Epithelial cell of esophagus (primary cell): ENCODE measurements at places on chromosomes 13 and 19.
A peak's percentile ranks its signal among the peaks of the same experiment; 100 is the strongest.

GRCh38 chr13:112859128-112859816, 109.7 kb upstream of the MCF2L start:
- DNase-seq, result no peak

DNA sequence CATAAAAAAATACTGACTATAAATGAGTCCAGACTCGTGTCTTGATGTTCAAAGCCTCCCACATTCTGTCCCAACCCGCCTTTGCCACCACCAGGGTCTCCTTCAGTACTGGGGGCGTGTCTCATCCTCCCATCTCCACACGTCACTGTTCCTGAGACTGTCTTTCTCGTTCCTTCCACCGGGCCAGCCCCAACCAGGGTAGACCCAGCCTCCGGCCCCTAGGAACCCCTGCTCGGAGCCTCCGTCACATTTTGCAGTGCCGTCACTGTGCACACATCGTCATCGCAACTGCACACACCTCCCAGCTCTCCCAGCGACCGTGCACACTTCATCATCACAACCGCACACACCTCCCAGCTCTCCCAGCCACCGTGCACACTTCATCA, 73.4 kb downstream of the SPACA7 start:
- DNase-seq, result no peak

DNA sequence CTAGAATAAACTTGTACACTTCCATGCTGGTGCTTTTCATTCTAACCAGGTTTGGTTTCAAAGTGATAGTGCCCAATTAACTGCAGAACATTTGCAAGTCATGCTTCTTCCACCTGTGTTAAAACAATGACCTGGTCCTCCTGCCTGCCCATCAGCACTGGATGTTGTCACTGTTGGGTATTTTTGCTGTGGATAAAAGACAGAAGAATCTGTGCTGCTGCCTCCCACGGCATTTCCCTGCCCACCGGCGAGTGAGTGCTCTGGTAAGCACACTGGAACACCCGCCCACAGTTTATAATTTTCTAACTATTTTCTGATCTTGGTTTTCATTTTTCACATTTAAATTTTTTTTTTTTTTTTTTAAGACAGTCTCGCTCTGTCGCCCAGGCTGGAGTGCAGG, 2.3 kb upstream of the AKAP8 start:
- no peak for DNase-seq

GRCh38 chr13:27472941-27473340, 22.6 kb upstream of the MTIF3 start:
- DNase-seq, result no peak

GRCh38 chr19:37930416-37930815, 23.4 kb downstream of the SIPA1L3 start:
- DNase-seq, result no peak

DNA sequence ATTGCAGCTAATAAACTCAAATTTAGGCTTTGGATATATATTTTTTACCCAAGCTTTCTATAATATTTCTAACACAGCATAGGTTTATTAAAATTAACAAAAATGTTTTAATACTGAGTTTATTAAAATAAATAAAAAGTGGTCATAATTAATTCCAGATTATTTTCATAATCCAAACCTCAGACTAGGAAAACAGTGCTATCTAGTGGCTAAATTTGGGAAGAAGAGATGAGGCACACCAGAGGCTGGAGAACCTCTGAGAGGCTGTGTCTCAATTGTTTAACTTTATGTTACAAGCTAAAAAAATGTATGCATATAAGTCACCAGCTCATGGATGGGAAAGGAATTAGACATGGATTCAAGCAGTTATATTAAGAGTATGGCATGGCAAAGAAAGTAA, 392.5 kb downstream of the DIAPH3 start:
- DNase-seq, result peak; percentile 31

DNA sequence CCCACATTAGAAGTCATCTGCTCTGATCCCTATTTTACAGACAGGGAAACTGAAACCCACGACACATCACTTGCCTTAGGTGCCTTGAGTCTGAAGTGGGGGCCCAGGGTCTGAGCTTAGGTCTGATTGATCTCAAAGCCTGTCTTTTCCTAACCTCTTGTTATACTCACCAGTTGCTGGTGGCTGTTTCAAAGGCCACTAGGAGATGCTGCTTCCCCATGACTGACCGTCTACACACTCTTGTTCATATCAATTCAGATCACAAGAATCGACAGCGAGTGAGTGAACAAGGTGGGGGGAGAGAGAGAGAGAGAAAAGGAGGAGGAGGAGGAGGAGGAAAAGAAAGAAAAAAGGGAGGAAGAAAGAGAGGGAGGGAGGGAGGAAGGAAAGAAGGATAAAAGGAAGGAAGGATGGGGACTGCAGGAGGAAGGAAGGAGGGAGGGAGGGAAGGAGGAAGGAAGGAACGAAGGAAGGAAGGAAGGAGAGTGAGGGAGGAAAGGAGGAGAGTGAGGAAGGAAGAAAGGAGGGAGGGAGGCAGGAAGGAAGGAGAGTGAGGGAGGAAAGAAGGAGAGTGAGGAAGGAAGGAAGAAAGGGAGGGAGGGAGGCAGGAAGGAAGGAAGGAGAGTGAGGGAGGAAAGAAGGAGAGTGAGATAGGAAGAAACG, 3.3 kb downstream of the OR10H1 start:
- peak; percentile 52 for DNase-seq

DNA sequence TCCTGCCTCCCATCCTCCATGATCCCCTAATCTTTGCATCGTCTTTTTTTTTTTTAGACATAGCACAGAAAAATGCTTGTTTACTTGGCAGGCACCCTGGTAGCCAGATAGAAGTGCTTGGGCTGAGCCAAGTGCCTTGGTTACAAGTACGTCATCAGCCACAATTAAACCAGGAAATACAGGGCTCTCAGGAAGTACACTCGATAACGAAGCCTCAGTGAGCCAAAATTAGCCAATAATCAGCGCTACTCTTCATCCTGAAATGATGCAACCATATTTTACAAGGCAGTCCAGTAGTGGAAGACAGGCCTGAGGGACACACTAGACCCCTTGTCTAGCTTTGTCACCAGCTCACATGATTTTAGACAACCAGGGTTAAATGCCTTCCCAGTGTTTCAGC, 194.0 kb upstream of the NBEA start:
- DNase-seq, result peak; percentile 49

DNA sequence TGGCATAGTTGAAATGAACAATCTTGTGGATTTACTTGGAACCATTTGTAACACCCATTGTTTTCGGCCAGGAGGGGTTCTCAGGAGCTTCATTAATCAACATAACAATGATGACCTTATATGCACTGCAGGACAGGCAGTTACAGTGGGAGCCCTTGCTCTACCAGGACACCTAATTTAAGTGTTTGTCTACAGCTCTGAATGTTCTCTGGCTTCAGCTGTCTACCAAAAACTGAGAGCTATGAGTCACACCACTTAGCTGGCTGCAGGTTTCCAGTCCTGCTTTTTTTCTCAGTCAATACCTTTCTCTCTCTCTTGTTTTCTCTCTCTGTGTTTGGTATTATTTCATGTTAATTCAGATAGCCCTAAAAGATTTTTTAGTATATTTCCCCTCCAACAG, 105.4 kb upstream of the MBNL2 start:
- peak; percentile 66 for DNase-seq

GRCh38 chr19:1449467-1450442, at the start of gene APC2:
Gene APC2 (plus strand): TSS chr19:1450121. CDS start chr19:1453002, 2,881 bp downstream.
- no peak for DNase-seq

GRCh38 chr13:112854321-112854720, 114.7 kb upstream of the MCF2L start:
- DNase-seq, result no peak

DNA sequence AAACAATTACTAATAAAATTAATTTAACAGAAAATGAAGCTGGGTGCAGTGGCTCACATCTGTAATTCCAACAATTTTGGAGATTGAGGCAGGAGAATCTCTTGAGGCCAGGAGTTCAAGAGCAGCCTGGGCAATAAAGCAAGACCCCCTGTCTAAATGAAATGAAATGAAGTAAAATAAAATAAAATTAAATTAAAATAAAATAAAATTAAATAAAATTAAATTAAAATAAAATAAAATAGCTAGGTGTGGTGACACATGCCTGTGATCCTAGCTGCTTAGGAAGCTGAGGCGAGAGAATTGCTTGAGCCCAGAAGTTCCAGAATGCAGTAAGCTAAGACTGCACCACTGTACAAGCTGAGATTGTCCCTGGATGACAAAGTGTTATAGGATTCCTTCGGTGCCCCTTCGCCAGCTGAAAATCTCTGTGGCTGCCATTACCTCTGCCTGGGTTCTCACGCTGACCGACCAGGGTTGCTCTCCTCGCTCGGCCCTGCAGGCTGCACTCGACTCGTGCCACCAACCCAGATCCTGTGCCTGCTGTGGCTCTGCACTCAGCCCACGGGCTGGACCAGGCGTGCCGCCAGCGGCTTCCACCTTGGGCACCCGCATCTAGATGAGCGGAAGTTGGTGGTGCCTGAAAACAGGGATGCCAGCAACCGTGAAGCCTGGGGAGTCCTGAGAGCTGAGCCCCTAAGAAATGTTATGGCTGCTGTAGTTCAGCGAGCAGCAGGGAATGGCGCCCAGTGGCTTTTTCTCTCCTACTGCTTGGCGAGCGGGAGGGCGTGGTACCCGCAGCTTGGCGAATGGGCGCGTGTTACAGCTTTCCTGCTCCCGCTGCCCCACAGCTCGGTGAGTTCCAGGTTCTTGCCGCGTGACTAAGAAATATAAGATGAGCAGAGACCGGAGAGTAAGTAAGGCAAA, 539.2 kb upstream of the PCDH9 start:
- DNase-seq, result no peak

DNA sequence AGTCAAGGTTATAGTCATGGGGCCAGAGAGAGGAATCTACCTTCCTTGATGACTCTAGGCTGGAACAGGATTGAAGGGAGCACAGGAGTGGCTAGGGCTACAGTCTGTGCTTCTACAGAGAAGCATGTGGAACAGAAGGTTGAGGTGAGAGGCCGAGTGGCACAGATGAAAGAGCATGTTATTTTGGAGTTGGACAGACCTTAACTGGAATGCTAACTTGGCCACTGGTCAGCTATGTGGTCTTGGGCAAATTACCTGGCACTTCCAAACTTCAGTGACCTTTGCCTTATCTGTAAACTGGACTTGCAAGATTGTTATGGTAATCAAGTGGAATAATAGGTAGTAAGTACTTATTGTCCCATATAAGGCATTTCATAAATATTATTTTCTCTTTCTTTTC, 252.7 kb downstream of the KCNRG start:
- no peak for DNase-seq

- DNase-seq, result peak; percentile 62
Observed at GRCh38 chr19:38735257-38735686, 9.0 kb downstream of the CAPN12 start.

DNA sequence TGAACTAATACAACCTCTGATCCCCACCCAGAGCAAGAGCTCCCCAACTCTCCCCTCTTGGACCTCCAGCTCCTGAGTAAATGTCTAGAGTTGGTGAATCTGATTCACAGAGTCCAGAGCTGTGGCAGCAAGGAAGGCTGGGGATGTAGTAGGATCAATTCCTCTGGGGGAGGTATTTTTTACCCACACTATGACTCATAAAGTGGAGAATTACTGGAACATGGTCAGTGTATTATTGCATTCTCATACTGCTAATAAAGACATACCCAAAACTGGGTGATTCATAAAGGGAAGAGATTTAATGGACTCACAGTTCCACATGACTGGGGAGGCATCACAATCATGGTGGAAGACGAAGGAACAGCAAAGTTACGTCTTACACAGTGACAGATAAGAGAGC, 496.7 kb downstream of the EFNB2 start:
- peak; percentile 80 for DNase-seq

GRCh38 chr13:98972627-98973026, 5.2 kb downstream of the DOCK9 start:
- DNase-seq, result peak; percentile 57

DNA sequence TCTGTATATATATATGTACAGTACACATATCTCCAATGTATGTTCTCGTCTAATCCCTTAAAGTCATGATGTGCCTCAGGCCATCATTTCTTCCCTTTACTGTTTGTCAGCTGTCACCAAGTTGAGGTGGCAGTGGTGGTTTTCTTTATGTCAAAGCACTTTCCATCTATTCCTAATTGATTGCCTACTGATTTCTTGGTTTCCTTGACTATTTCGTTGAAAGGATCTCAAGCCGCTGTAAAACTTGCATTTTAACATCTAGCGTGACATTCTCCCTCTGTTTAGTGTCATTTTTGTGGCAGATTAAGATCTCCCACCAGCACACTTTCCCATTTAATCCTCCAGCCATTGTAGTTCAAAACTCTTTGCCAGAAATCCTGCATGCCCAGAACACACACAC, 25.0 kb upstream of the SPART start:
- no peak for DNase-seq

GRCh38 chr13:40564342-40565001, 102.0 kb downstream of the FOXO1 start:
- no peak for DNase-seq

DNA sequence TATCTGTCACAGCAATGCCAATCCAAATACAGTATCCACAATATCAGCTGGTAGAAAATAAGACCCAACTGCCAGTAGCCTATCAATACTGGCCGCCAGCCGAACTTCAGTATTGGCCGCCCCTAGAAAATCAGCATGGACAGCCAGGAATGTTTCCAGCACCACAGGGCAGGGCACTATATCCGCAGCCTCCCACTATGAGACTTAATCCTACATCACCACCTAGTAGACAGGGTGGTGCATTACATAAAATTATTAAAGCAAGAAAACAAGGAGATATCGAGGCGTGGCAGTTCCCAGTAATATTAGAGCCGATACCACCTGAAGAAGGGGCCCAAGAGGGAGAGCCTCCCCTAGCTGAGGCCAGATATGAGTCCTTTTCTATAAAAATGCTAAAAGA, 111.3 kb downstream of the ZNF486 start:
- peak; percentile 41 for DNase-seq

- DNase-seq, result peak; percentile 32
Observed at GRCh38 chr13:44040070-44040817, 160.5 kb downstream of the LACC1 start.

DNA sequence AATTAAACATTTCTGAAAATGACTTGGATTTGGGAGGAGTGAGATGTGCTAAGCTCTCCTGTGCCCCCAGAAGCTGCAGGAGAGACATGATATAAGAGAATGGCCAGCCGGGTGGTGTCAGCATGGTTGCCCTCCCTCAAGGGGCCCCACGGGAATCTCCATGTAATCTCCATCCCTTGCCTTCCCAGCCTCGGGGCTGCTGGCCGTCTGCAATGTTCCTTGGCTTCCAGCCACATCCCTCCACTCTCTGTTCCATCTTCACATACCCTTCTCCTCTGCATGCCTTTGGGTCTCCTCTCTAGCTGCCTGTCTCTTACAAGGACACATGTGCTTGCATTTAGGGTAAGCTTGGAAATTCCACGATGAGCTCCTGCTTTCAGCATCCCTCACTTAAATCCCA, 172.0 kb downstream of the TSHZ3 start:
- no peak for DNase-seq

DNA sequence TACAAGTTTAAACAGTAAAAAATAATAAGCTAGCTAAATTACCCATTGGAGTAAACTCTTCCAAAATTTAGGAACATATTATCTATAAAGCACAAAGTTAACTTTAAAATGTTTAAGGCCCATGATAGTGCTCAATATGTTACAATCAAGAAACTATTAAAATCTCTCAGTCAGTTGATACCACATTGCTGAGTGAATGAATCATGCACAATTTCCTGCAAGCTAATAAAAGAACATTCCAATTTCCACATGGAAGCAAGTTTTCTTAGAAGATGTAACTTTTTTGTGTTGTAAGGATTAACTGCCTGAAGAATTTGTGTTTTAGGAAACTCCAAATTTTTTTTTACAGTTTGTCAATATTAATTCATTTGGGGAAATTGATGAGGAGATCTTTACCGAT, 666.6 kb downstream of the SLITRK1 start:
- peak; percentile 50 for DNase-seq
